ENCODE measurements at places on chromosomes 11 and 22. TPM values are rescaled to one million over a fixed set of nuclear protein-coding genes. Genes with fewer than 3 reads are reported as not detected.

NPAS4 gene
- total RNA-seq = 0.29 TPM

RFPL1 gene
- total RNA-seq = not detected

MACROD1 gene
- 22.4 TPM for total RNA-seq

NOX4 gene
- total RNA-seq = 1.0 TPM

SLCO2B1 gene
- under 0.01 TPM for total RNA-seq
